ENCODE measurements at places on chromosomes 5 and 9.

DNA sequence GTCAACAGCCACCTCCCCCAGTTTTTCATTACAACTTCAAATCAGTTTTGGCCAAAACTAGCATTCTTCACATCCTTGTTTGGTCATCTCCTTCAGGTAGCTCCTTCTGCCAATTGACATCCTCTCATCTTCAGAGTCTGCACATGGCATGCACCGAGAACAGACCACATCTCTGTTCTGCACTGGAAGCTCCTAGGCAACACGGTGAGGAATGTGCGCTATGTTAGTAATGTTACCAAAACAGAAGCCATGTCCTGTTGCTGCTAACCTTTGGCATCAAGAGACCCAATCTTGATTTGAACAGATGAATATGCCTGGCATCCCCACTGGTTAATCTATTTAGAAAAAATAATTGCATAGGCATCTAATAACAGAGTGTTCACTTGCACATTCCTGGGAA is 5.1 kb upstream of the HK3 start:
- DNase-seq: no peak

- DNase-seq: peak; percentile 63
Measured at GRCh38 chr9:113620377-113621161, 157.0 kb downstream of the RGS3 start.

DNA sequence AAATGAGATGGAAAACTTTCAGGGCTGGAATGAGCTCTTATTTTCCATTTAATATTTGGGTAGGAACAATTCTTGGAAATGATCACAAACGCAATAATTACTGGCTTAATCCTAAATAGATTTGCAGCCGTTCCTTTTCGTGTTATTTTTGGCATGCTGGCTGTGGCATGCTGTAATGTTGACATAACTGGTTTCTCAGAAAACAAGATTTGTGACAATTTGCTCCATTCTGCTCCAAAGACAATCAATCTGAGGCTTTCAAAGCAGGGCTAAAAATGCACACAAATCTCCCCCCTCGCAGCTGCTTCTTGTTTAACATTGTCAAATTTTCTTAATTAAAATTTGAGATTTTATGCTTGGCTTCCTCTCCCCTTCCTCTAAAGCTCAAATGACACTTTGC is 151.2 kb downstream of the TTC39B start:
- no peak for DNase-seq

DNA sequence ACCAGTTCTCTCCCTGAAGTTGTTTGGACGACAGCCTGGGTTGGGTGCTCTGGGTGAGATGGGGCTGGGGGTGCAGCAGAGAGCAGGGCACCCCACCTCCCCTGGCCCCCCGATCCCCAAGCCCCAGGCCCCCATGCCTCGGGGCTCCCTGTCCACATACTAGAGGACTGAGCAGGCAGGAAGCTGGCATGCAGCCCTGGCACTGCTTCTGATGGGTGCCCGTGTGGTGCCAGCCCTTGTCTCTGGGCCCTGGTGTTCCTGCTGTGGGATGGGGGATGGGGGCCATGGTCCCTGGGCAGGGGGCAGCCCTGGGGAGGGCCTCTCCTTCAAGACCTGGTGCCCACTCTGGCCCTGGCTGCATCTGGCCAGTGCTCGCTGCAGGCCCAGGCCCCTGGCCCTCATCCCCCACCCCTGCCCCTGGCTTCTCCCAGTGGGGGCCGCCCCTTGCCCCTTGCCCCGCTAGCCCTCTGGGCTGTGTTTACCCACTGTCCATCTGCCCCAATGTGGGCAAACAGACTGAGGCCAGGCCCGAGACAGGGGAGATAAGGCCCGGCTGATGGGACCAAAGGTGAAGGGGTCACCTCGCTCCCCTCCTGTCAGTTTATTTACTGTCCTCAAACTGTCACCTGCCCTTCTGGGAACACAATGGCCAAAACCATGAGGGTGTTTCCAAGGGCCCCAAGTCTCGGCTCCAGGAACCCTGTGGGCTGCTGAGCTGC is 67.3 kb upstream of the RXRA start:
- no peak for DNase-seq

DNA sequence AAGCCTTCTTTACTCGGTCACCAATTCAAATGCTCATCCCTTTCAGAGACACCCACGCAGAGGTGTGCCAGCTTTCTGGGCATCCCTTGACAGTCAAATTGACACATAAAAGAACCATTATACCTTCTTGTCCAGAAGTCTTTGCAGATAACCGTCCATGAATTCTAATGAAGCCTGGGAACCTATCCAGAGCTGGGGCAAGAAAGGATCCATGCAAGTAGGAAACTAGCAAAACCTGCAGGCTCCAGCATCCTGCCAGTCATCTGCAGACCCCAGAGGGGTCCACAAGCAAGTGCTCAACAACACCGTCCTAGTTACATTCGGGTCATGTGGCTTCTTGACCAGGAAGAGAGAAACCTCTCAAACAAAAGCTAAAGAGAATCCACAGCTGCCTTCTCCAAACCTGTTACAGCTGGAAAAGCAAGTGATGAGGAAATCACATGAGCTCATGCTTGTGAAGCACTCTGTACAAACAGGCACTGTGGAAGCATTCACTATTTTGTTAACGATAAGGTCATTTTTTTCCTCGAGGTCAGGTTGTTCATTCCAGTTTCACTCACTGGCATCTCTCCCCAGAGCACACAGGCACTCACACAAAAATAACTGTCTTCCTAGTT is 80.2 kb upstream of the DMRT1 start:
- DNase-seq: no peak

GRCh38 chr5:180853121-180853847 is 7.8 kb downstream of the ZFP62 start:
- DNase-seq: no peak

GRCh38 chr5:80656425-80656824 is 1.6 kb upstream of the DHFR start:
- no peak for DNase-seq

DNA sequence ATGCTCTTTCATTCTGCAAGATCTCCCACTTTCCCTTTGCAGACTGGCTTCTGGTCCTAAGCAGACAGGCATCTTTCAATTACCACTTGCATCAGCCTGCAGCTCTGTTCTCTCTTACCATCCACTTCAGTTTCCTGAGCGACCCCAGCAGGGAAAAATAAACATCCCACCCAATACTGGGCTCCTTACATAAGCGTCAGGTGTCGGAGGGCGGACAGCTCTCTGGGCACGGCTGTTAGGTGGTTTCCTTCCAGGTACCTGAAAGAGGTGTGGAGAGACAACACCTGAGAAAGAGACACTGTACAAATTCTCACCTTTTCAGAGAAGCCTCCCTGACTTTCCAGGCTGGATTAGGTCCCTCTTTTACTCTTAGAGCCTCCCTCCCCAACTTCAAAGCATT is 145.1 kb upstream of the PANK3 start:
- DNase-seq: no peak

DNA sequence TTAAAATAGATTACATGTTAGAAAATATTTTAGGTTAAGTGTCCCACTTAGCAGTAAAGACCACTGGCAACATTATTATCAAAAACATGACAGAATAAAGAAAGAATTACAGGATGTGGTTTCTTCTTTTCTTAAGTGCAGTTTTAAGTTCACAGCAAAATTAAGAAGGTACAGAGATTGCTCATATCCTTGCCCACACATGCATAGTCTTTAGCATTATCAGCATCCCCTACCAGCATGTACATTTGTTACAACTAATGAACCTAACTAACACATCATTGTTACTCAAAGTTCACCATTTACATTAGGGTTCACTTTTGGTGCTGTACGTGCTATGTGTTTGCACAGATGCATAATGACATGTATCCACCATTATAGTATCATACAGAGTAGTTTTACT is 837.7 kb upstream of the CDH9 start:
- DNase-seq: no peak

DNA sequence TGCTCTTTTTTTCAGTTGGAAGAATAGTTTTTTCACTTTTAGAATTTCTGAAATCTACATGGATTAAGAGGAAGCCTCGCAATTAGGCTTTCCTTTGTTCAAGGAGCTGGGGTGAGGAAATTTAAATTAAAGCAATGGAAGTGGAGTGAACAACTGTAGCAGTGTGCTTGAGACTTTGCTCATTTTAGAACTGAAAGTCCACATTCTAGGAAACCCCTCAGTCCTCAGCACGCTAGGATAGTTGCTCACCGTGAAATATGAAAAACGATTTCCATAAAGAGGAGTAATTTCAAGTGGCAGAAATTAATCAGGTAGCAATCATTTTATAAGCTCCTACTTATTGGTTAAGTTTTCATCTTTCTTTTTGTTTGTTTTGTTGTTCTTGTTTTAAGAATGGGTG is 243.0 kb upstream of the ITGA1 start:
- DNase-seq: no peak

GRCh38 chr5:39658866-39659265 is 234.1 kb upstream of the DAB2 start:
- DNase-seq: no peak

GRCh38 chr9:4638968-4639367 is 23.1 kb upstream of the PLPP6 start:
- no peak for DNase-seq

DNA sequence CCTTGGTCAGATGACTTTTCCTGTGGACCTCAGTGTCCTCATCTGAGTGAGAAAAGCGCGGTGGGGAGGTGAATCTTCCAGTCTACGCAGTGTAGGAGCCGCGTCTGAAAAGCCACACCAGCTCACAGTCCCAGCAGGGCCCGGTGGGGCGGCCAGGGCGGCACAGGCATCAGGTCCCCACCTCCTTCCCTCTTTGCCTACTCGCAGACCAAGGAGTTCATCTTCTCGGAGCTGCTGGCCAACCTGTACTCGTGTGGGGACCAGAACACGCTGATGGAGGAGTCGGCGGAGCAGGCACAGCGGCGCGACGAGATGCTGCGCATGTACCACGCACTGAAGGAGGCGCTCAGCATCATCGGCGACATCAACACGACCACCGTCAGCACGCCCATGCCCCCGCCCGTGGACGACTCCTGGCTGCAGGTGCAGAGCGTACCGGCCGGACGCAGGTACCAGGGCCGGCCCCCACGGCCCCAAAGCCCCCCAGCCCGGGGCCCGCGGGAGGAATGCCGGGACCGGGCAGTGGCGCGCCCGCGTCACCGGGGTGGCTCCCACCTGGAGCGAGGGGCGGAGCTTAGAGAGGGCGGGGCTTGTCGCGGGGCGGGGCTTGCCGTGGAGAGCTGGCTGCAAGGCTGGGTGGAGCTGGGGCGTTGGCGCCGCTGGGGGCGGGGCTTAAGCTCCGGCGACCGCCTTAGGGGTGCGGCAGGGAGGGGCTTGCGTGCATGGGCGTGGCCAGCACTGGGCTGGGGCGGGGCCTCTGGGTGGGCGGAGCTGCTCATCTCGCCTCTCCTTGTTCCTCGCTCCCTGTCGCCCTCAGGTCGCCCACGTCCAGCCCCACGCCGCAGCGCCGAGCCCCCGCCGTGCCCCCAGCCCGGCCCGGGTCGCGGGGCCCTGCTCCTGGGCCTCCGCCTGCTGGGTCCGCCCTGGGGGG is 25.6 kb downstream of the GOLGA2 start:
- peak; percentile 98 for DNase-seq

- no peak for DNase-seq
Measured at GRCh38 chr9:130994135-130995085, 14.6 kb upstream of the LAMC3 start.

- DNase-seq: no peak
Measured at GRCh38 chr9:21854594-21854993, 52.2 kb downstream of the MTAP start.

DNA sequence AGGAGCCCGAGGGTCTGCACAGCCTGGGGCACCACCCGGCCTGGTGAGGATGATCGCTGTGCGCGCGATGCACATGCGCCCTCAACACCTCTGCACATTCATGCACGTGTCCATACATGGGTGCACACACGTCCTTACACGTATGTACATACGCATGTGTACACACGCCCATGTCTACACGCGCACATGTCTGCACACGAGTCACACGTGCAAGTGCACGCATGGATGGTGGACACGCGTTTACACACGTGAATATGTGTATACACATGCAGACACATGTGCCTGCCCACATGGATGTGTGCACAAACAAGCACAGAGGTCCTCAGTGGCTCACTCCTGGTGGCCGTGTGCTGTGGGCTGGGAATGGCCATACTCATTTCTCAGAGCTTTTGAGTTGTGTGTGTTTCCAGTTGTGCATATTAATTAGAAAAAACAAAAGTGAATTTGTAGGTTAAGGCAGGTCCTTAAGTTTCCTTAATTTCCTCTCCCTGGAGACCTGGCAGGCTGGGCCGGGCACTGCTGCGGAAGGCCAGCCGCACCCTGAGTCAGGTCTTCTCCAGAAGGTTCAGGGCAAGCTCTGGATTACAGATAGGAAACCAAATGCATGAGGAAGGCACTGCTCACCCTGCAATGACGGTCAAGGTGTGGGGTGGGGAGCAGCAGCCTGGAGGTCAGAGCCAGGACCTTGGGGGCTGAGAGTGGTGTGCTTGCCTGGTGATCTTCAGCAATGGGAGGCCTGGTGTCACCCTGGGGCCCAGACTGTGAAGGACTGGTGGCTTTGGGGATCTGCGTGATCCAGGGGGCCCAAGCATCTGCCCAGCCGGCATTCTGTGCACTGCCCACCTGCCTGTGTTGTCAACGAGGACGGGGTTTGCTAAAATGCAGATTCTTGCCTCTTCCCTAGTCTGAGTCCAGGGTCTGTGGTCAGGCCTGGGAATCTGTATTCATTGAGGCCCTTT is 1.3 kb upstream of the RNU6ATAC start:
- DNase-seq: peak; percentile 65

DNA sequence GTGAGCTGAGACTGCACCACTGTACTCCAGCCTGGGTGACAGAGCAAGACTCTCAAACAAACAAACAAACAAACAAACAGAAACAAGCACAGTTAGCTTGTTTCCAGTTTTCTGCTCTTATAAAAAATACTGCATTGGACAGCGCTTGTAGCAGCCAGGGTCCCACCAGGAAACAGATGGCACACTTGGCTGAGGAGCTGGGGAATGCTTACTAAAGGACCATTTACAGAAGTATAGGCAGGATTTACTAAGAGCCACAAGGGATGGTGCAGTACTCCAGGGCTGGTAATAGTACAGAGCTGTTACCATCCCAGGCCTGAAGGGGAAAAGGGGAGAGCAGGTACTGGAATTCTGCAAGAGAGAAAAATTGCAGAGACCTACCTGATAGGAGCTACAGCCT is 5.2 kb upstream of the ANKS6 start:
- no peak for DNase-seq

DNA sequence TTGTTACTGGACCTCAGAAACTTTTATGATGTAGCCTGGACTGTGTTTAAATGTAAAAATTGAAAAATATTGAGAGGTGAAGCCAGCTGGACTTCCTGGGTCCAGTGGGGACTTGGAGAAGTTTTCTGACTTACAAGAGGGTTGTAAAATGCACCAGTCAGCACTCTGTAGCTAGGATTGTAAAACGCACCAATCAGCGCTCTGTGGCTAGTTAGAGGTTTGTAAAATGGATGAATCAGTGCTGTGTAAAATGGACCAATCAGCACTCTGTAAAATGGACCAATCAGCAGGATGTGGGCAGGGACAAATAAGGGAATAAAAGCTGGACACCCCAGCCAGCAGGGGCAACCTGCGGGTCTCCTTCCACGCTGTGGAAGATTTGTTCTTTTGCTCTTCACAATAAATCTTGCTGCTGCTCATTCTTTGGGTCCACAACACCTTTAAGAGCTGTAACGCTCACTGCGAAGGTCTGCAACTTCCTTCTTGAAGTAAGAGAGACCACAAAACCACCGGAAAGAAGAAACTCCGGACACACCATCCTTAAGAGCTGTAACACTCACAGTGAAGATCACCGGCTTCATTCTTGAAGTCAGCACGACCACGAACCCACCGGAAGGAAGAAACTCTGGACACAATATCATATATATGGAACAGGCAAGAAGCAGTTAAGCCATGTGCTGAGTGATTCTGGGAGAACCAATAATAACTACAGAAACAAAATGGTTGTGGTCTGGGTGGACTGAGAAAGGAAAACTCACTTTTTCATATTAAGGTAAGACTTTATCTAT is 201.3 kb downstream of the GABRG2 start:
- DNase-seq: no peak
